ENCODE measurements at places on chromosomes 7 and 10.

DNA sequence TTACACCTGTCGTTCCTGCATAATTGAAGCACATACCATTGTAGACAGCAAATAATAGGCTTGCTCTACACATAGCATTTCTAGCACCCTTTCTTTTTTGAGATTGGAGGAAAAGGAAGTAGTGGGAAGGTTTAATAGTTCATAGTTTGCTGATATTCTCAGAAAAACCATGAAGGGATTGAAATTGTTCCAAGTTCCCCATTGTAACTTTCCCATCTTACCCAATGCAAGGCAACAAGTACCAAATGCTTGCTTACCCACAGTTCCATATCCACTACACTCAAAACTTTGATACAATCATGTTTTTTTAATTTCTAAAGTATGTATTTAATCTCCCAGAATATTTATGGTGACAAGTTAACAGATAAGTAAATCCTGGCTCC, 13.8 kb downstream of the CYP3A5 start:
- H3K36me3 ChIP-seq = peaks cover 10% of the 10 kb centered on the region
- no peak for DNase-seq
- no peak overlapping the region for H3K4me3 ChIP-seq
- H3K27me3 ChIP-seq = no peaks in the 10 kb centered on the region

GRCh38 chr10:50421026-50421719, 169.9 kb upstream of the ASAH2 start:
- no peak overlapping the region for H3K4me3 ChIP-seq
- peak; percentile 47 for DNase-seq
- H3K27me3 ChIP-seq = no peaks in the 10 kb centered on the region
- peaks cover 33% of the 10 kb centered on the region for H3K4me1 ChIP-seq
- H3K36me3 ChIP-seq = peaks cover 8% of the 10 kb centered on the region

DNA sequence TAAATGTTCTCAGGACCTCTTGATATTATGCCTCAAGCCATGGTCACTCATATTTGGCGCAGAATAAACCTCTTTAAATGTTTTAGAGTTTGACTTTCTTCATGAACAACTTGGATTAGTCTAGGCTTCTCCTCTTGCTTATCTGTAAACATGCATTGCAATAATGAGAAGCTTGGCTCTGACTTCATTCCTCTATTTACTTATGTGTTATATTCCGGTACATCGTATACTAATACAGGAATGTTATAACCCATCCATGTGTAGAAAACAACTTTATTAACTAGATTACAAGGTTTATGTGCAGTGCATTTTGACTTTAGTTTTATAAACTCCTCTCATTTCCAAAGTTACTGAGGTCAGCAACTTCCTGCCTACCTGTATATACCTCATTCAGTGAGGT, 944.3 kb upstream of the GHITM start:
- no peak overlapping the region for H3K27ac ChIP-seq
- H3K4me3 ChIP-seq = no peak overlapping the region
- H3K27me3 ChIP-seq = no peaks in the 10 kb centered on the region
- H3K36me3 ChIP-seq = no peaks in the 10 kb centered on the region
- H3K4me1 ChIP-seq = no peaks in the 10 kb centered on the region

DNA sequence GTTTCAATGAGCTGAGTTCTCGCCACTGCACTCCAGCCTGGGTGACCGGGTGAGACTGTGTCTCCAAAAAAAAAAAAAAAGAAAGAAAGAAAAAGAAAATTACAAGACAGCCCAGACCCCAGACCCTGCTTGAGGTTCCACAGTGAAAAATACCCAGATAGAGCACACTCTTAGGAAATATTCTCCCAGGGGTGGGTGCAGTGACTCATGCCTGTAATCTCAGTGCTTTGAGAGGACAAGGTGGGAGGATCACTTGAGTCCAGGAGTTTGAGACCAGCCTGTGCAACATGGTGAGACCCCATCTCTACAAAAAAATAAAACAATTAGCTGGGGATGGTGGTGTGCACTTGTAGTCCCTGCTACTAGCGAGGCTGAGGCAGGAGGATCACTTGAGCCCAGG, 41.1 kb upstream of the GTF2IRD1 start:
- DNase-seq = no peak
- no peak overlapping the region for H3K4me3 ChIP-seq
- no peaks in the 10 kb centered on the region for H3K4me1 ChIP-seq
- H3K36me3 ChIP-seq = no peaks in the 10 kb centered on the region
- no peak overlapping the region for H3K27ac ChIP-seq

GRCh38 chr10:114694752-114695151, 36.7 kb upstream of the ABLIM1 start:
- no peak overlapping the region for H3K27ac ChIP-seq
- peak; percentile 63 for DNase-seq
- H3K4me1 ChIP-seq = peaks cover 5% of the 10 kb centered on the region
- peaks cover 4% of the 10 kb centered on the region for H3K27me3 ChIP-seq
- no peak overlapping the region for H3K4me3 ChIP-seq
- no peaks in the 10 kb centered on the region for H3K36me3 ChIP-seq

- DNase-seq = no peak
- H3K4me1 ChIP-seq = peaks cover 27% of the 10 kb centered on the region
- no peak overlapping the region for H3K4me3 ChIP-seq
- H3K27me3 ChIP-seq = no peaks in the 10 kb centered on the region
- peaks cover 12% of the 10 kb centered on the region for H3K36me3 ChIP-seq
- no peak overlapping the region for H3K27ac ChIP-seq
Observed at GRCh38 chr7:6056616-6057015, 25.4 kb downstream of the ANKRD61 start.

DNA sequence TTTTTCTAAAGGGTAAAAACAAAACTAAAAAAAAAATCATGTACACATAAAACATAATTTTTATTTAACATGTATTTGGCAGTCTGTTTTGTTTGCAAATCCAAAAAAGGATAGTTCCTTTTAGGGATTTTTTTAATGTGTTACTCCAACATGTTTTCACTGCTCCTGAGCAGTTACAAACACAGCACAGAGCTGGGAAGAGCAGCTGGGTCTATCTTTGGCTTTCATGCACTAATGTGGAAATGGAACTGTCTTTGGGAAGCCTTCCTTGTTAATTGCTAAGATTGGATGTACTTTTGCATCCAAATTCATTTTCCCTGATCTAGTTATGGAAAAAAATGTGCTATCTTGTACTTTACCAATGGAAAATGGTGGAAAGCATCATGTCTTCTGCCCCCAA, 1035.1 kb downstream of the CNTNAP2 start:
- H3K4me1 ChIP-seq = no peaks in the 10 kb centered on the region
- DNase-seq = no peak
- H3K27ac ChIP-seq = no peak overlapping the region
- H3K27me3 ChIP-seq = no peaks in the 10 kb centered on the region
- no peaks in the 10 kb centered on the region for H3K36me3 ChIP-seq

GRCh38 chr10:75542906-75543305, 111.5 kb downstream of the LRMDA start:
- H3K27ac ChIP-seq = no peak overlapping the region
- H3K36me3 ChIP-seq = no peaks in the 10 kb centered on the region
- no peak for DNase-seq

GRCh38 chr10:30039567-30039966, 19.8 kb downstream of the JCAD start:
- no peaks in the 10 kb centered on the region for H3K36me3 ChIP-seq
- no peak for DNase-seq
- H3K27me3 ChIP-seq = peaks cover 55% of the 10 kb centered on the region
- no peak overlapping the region for H3K27ac ChIP-seq
- no peak overlapping the region for H3K4me3 ChIP-seq
- no peaks in the 10 kb centered on the region for H3K4me1 ChIP-seq

DNA sequence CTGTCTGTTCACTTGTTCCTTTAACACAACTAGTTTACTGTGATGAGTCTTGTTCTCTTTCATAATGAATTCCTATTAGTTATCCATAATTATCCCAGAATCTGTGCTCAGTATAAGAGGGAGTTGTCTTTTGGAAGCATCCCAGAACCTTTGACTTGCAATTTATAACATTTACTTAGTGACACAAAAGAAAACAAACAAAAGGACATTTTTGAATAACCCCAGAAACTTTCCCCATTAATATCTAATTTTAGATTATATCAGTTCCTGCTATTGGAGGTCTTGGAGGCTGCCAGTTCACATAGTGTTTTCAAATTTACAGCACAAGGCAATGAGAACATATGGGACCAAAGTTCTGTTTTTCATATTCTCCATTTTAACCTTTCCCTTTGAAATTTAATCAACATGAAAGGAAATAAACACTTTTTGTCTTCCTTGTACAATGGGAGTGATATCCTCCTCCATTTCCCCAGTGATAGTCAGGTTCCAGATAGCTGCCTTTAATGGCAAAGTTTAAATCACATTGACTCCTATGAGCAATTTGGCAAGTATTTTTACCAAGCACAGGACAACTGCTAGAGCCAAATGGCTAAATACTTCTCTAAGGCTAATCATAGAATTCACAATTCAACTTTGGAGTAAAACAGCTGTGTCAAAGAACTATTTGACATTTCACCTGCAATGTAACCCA, 37.1 kb upstream of the GNAT3 start:
- H3K27me3 ChIP-seq = no peaks in the 10 kb centered on the region
- no peaks in the 10 kb centered on the region for H3K4me1 ChIP-seq
- no peak overlapping the region for H3K4me3 ChIP-seq
- no peaks in the 10 kb centered on the region for H3K36me3 ChIP-seq
- H3K27ac ChIP-seq = no peak overlapping the region

GRCh38 chr10:124385627-124386185, 33.0 kb downstream of the OAT start:
- H3K27me3 ChIP-seq = peaks cover 14% of the 10 kb centered on the region
- no peak overlapping the region for H3K4me3 ChIP-seq
- H3K36me3 ChIP-seq = no peaks in the 10 kb centered on the region
- H3K4me1 ChIP-seq = peaks cover 3% of the 10 kb centered on the region
- peak; percentile 4 for DNase-seq

DNA sequence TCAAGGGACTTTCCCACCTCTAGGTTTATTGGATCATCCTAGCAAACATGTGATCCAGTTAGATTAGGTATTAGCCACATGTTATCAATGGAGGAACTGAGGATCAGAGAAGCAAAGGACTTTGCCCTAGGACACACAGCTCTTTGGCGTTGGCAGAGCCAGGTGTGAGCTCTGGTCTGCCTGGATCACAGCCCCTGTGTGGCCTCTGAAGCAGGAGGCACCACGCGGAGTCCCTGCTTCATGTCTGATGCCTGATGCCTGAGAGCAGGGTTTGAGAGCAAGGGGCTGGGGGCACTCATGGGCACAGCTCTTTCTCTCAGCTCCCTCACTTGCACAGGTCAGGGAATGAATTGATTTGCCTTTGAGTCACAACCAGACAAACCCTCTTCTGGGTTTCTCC, 64.7 kb upstream of the CTBP2 start:
- no peak overlapping the region for H3K27ac ChIP-seq
- no peak for DNase-seq
- H3K36me3 ChIP-seq = no peaks in the 10 kb centered on the region

DNA sequence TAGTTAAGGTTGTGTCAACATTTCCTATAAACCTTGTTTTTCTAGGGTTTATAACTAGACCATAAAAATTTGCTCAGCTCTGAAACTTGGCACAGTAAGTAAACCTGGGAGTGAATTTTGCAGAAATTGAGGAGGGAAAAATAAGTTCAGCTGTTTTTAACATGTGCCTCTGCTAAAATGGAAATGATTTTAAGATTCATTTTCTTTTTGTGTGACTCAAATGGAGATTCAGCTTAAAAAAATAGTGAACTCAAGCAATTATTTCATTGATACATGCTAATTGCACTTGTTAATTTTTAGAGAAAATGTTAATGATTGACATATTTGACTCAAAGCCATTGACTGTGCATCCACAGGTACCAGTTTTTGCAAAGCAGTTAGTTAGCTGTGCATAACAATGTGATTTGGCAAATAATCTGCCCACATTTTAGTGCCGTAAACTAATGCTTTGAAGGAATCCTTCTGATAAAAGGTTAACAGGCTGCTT, 68.5 kb upstream of the ZNF438 start:
- no peaks in the 10 kb centered on the region for H3K27me3 ChIP-seq
- H3K4me3 ChIP-seq = no peak overlapping the region
- peak overlapping the region; percentile 92 for H3K27ac ChIP-seq
- H3K36me3 ChIP-seq = no peaks in the 10 kb centered on the region

GRCh38 chr7:106658316-106659165, 2.4 kb downstream of the CCDC71L start:
- no peaks in the 10 kb centered on the region for H3K27me3 ChIP-seq
- no peak for DNase-seq
- peak overlapping the region; percentile 87 for H3K4me3 ChIP-seq
- peaks cover 28% of the 10 kb centered on the region for H3K4me1 ChIP-seq
- H3K36me3 ChIP-seq = no peaks in the 10 kb centered on the region

DNA sequence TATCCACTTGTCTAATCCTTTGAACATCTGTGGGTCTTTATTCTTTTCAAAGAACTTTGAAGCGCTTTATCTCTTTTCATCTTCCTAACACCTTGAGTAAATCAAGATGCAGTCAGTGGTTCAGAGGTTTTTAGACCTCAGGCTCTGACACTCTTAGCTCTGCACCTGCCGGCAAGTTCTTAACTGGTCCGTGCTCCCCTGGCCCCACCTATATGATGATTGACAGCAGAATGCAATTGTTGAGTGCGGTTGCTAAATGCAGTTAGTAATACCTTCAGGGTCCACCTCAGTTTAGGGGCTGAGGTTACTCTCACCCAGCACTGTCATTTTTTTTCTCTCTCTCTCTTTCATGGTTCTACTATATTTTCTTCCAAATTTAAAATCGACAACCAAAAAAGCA, 854.2 kb upstream of the AUTS2 start:
- H3K27ac ChIP-seq = no peak overlapping the region
- no peaks in the 10 kb centered on the region for H3K36me3 ChIP-seq
- no peaks in the 10 kb centered on the region for H3K27me3 ChIP-seq
- no peak overlapping the region for H3K4me3 ChIP-seq
- H3K4me1 ChIP-seq = no peaks in the 10 kb centered on the region

DNA sequence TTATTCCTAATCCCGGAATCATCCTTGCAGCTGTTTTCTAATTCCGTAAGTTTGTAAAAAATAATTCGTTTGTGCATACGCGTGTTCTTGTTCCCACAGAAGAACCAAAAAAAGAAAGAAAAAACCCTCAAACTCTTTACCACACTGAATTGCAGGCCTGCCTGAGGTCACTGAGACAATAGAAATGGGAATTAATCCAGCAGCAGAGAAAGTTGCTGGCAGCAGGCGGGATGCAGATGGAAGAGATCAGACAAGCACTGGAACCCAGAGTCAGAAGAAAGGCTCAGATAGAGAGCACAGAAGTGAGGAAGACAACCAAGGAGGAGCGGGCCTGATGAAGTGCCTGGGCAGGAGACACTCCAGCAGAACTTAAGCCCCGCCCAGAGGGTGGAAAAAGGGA, 141.5 kb upstream of the VWC2 start:
- DNase-seq = no peak
- H3K4me1 ChIP-seq = no peaks in the 10 kb centered on the region
- no peaks in the 10 kb centered on the region for H3K36me3 ChIP-seq
- H3K27ac ChIP-seq = no peak overlapping the region
- no peaks in the 10 kb centered on the region for H3K27me3 ChIP-seq
- H3K4me3 ChIP-seq = no peak overlapping the region

DNA sequence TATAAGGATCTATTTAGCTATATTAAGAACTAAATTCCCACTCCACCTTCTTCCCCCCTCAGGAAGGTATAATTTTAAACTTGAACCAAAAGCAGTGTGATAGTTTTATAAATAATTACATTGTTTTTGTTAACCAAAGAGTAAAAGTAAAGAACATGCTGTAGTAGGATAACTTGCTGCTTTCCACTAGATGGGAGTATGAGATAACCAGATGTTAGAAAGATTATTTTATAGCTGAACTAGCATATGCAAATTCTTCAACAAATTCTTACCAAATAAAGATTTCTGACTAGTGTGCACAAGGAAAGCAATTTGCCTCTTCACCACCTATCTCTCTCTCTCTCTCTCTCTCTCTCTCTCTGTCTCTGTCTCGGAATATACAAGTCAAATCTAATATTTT, 31.8 kb downstream of the TES start:
- no peak for DNase-seq
- no peak overlapping the region for H3K27ac ChIP-seq
- peaks cover 50% of the 10 kb centered on the region for H3K4me1 ChIP-seq

GRCh38 chr7:51270965-51271364, 45.6 kb downstream of the COBL start:
- no peaks in the 10 kb centered on the region for H3K4me1 ChIP-seq
- no peak overlapping the region for H3K27ac ChIP-seq
- H3K4me3 ChIP-seq = no peak overlapping the region
- H3K36me3 ChIP-seq = no peaks in the 10 kb centered on the region
- no peak for DNase-seq
